D341Med (cell line): ENCODE measurements at places on chromosomes 3 and 15.

GRCh38 chr15:71424765-71425164 lies 309.5 kb downstream of the THSD4 start:
- no peak for DNase-seq

- no peak for DNase-seq
Observed at GRCh38 chr15:93987068-93987467, 244.3 kb upstream of the MCTP2 start.

GRCh38 chr3:188294113-188294512 lies 140.2 kb downstream of the LPP start:
- no peak for DNase-seq

DNA sequence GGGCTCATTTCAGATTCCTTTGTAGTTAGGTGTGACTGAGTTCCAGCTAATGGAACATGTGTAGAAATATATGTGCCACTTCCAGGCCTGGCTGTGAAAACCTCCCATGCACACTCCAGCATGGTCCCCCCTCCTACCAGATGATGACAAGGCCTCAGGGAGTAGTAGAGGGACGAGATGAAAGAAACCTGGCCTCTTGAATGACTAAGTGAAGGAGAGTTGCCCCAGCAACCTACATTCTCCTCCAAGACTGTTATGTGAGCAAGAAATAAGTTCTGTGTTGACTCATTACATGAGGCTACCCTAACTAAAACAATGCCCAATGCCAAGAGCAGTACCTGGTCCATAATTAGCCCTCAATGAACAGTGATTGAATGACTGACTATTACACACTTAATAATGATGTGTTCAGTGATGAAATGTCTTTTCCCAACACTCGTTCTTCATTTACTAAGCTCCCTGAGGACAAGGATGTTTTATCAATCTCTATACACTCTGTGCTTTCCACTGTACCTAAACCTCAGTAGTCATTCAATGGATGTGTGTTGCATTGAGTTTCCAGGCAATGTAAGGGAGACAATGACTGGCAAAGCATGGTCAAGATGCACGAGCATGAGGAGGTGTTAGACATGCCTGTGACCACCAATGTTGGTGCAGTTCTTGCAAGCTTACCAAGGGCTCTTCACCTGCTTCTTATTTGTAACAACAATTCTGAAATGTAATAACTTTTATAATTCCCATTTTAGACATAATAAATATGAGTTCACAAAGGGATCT lies 62.0 kb upstream of the BCL6 start:
- no peak for DNase-seq

DNA sequence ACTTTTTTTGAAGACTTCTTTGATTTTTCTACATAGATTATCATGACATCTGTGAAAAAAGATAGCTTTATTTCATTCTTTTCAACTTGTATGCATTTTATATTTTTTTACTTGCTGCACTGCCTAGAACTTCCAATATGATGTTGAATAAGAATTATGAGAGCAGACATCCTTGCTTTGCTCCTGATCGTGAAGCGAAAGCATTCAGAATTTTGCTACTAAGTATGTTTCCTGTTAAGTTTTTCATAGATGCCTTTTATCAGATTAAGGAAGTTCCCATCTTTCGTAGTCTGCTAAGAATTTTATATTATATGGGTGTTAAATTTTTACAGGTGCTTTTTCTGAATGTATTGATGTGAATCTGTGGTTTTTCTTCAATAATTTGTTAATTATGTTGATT lies 163.4 kb upstream of the GADL1 start:
- no peak for DNase-seq

GRCh38 chr3:52311576-52312119 lies 4.5 kb upstream of the DNAH1 start:
- DNase-seq = no peak

DNA sequence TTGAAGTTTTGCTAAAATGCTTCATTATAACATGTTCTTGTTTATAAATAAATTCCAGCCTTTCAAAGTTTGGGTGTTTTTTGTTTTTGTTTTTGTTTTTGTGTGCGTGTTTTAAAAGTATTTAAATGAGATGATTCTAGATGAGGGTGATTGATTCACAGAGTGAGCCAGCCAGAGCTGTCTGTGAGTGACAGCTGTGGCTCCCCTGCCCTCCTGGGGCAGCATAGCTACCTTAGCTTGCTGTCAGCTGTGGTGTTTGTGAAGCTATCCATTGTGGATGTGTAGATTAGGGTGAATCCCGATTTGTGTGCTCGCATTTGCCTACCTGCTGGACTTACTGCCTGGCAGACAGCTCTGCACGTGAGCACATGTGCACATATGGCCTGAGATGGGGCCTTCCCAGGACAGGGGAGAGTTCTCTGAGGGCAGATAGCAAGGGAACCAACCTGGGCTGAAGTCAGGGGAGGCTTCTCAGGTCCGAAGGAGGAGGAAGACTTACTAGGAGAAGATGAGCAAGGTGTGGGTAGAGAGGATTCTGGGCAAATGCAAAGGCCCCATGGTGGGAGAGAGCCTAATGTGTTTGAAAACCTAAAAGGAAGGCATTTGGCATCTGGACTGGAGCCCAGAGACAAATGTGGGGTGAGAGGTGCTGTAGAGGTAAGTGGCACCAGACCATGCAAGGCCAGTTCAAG lies 124.2 kb downstream of the EEFSEC start:
- no peak for DNase-seq

DNA sequence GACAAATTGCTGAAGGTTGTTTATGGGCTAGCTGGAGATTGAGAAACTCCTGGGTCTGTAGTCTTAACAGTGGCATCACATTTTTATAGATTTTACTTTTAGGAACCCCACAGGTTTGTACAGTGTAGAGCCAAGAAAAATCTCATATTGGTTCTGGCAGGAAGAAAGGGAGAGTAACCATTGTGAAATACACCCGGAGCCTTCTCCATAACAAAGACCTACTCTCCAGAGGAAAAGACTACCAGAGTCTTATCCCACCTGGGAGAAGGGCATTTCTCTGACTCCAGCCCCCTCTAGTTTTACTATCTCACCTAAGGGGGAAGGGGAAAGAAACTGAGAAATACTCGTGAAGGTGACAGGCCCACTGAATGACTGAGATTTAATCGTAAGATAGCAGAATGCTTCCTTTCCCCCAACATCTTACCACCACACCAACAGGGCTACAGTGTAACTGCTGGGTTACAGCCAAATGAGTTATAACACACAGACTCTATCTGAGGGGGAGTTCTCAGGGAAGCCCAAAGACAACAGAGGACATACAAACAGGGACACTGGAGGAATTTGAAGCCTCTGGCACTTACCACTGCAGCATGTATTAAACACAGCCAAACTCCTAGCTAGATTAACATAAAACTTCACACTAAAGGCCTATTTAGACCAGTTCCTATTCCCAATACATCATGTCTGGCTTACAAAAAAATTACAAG lies 56.1 kb downstream of the SYN2 start:
- DNase-seq = no peak

DNA sequence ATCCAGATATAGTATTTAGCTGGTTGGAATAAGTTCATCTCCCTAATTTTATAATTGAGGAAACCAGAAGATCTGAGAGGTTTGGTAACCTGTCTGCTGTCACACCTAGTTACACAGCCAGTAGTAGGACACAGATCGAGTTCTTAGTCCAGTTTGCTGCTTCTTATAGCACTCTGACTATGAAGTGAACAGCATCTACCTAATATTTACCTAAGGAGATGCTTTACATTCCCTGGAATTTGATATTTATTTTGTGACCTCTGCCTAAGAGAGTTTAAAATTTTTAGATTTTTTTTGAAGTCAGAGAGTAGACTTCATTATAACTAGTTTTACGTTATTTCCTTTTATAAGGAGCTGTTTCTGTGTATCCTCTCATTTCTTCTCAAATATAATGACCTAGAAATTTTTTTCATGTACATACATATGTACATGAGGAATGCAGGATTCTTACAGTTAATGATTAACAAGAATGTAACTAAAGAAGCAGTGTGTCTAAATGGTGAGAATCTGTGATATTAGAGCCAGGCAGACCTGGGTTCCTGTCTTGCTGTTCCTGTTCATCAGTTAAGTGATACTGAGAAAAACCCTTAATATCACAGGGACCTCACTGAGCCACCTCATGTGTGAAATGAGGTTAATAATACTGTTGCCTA lies 4.3 kb downstream of the ARHGEF26 start:
- DNase-seq = no peak

- no peak for DNase-seq
Observed at GRCh38 chr3:44530911-44531310, 24.1 kb upstream of the ZKSCAN7 start.

GRCh38 chr15:96336108-96336595 lies 5.7 kb downstream of the NR2F2 start:
- no peak for DNase-seq

DNA sequence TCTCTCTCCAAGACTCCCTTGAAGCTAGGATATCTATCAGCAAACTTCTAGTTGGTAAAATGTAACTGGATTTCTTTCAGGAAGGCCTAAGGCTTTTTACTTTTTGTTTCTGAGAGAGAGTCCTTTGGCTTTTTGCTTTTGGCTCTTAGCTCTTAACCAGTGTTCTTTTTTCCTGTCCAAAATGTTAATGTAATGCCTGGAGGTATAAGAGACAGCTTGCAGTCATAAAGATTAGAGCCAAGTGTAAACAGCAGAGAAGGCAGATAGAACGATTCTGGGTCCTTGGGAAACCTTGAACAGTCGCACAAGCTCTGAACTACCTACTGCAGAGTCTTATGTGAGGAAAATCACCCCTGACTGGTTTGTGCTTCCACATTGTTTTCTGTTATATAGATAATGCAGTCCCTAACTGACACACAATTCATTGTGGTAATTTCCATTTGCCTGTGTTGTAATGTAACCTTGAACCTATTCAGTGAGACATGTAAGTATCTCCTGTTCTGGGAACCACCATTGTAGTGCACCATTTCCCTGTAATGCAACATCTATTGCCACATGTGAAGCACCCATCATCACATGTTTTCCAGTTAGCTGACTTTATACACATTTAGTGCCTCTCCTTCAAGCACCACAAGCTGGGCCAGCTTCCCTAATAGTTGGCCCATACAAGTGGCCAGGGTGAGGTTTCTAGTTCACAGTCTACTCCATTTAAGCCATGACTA lies 1311.9 kb downstream of the ROBO1 start:
- DNase-seq = no peak

GRCh38 chr3:138467931-138468330 lies 33.5 kb downstream of the ESYT3 start:
- DNase-seq = no peak

DNA sequence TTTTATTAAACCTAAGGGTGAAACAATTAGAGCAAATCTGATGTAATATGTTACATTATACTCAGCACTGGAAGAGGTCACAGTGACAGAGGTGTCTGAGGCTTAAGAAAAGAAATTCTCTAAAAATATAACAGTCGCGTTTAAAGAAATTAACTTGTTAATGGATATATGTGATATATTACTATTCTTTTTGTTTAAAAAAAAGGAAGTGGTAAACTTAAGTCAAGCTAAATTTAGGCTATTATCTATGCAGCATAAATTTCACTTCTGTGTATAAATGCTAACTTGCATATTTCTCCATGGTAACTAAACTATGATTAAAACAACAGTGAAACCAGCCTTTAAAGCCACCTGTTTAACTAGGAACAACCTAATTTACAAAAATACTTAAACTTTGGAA lies 191.3 kb downstream of the FOXP1 start:
- no peak for DNase-seq

- DNase-seq = no peak
Observed at GRCh38 chr15:63023351-63023945, 19.1 kb upstream of the TPM1 start.

GRCh38 chr3:69182588-69183316 lies 60.4 kb upstream of the LMOD3 start:
- DNase-seq = no peak

DNA sequence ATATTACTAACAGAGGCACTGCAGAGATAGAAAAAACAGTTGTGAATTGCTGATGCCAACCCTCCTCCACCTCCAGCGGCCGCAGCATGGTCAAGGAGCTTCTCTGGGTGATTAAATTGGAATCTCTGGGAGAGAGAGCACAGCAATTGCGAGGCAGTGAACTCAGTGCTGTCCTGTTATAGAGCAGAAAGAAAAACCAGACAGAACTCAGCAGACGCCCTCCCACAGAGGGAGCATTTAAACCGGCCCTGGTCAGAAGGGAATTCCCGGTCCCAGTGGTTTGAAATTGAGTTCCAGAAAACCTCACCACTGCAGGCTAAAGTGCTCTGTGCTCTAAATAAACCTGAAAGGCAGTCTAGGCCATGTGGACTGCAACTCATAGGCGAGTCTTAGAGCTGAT lies 175.4 kb downstream of the SQOR start:
- DNase-seq = no peak
